Bronchial epithelial cell (primary cell): ENCODE measurements at places on chromosomes 4 and X. TPM values are rescaled to one million over a fixed set of nuclear protein-coding genes. Genes with fewer than 3 reads are reported as not detected.

DNA sequence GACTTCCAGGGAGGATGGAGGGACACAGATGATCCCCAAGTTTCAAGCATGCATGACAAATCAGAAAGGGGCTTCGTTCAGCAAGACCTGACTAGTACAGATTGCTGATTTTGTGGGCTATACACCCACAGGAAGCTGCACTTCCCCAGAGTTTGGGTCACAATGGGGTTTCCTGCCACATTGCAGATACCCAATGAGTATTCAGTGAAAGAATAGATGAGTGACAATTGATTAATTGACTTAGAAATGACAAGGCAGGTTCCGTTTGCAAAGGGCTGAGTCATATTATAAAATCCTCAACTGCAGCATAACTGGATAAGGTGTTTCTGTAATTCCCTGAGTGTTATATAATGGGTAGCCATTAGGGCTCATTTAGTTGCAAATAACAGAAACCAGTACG lies 146.6 kb upstream of the TBL1X start:
- DNase-seq, result no peak

The NWD2 gene
- 0.26 and 1.2 TPM in 2 replicates for total RNA-seq

The PCDH11X gene
- total RNA-seq, result not detected in 2 replicates

The BEX1 gene
- not detected in 2 replicates for total RNA-seq

- no peak for DNase-seq
Measured at GRCh38 chrX:2875136-2875481, 46.4 kb downstream of the GYG2 start.

The MAGEB6B gene
- not detected in 2 replicates for total RNA-seq
